Activated T-helper 2 cell treated with anti-CD3 and anti-CD28 coated beads, Interferon-gamma antibody, Interleukin-2, Interleukin-4, amounts not matched to agents 10 μg/mL and 5 μg/mL and 100 μg/mL, durations not matched to agents 14 hours and 24 hours and 36 hours (primary cell): ENCODE measurements at places on chromosomes 6 and 20. TPM values are rescaled to one million over a fixed set of nuclear protein-coding genes. Genes with fewer than 3 reads are reported as not detected.

MYB gene
- total RNA-seq: 82.5 and 84.5 TPM in 2 replicates

ARMH2 gene
- not detected in 2 replicates for total RNA-seq

DNA sequence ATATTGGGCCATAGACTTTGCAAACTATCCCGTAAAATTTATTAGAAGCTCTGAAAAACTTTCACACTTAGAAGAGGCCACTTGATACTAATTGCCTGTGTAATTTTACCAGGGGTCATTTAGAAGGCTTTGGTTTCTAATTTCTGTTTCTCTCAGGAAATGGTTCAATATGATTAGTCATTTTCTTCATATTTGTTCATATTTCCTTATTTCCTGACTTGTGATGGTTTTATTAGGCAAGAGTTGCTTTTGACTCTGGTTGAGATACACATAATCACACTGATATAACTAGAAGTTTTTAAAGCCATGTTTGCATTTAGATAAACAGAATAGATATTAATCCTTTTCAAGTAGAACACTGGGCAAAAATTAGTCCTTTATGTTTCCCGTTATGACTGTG, 11.8 kb upstream of the HBS1L start:
- no peak for DNase-seq

DNA sequence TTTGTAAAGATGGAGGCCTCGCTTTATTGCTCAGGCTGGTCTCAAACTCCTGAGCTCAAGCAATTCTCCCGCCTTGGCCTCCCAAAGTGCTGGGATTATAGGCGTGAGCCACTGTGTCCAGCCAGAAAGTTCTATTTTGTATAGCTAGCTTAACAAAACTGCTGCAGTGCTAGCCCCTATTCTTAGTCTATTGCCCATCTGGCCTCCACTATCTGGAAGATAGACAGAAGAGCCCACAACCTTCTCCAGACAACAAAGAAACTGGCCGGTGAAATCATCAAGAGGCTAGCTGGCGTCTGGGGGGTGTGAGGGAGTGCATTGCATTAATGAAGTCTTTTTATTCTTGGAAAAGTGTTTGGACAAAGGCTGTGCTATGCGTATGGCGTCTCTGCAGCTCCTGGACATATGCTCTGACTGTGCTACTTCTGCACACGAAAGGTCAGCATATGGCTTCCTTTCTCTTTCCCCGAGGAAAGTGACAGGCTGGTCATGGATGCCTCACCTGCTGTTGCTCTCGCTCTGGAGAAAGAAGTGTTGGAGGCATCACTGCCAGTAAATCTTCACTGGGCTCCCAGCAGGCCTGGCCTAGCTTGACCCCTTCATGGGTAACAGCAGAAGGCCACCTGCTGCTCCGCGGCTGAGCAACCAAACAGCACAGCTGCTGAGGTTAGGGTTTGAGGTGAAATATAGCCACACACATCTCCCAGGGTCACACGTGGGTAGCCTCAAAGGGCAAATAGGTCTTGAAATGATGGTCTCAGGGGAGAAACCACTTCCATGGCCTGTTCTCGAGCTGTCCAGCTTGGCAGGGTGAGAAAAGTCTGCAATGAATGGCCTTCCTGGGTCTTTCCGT, 95.1 kb upstream of the IYD start:
- no peak for DNase-seq

DNA sequence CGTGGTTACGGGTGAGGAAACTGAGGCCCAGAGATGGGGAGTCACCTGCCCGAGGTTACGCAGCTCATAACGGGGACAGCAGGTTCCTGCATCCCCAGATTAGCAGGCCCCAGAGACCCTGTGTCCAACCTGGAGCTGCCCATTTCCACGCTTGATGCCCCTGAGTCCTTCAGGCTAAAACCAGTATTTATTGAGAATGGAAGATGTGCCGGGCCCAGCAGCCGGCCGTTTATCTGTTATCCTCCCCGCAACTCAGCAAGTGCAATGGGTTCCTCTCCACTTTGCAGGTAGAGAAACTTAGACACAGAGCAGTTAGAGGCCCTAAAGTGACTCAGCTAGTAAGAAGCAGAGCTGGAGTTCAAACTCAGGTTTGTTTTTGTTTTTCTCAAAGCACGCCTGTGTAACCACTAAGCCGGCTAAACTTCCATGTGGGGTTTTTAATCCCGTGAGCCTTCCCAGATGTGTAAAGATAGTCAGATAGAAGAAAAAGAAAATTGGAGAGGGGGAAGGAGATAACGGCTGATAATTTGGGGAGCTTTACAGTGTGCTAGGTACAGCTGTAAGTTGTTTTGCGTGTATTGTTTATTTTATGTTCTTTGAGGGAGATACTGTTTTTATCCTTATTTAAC, 775 bp downstream of the PFDN4 start:
- no peak for DNase-seq

- peak; percentile 48 for DNase-seq
Observed at GRCh38 chr20:21548390-21549035, 34.6 kb upstream of the NKX2-2 start.

GRCh38 chr20:46021361-46022359, 7.4 kb upstream of the SLC12A5 start:
- DNase-seq: no peak

GRCh38 chr20:49219924-49220831, 962 bp downstream of the DDX27 start:
- no peak for DNase-seq
